ENCODE measurements at places on chromosomes 1 and 21.
A peak's percentile ranks its signal among the peaks of the same experiment; 100 is the strongest.

DNA sequence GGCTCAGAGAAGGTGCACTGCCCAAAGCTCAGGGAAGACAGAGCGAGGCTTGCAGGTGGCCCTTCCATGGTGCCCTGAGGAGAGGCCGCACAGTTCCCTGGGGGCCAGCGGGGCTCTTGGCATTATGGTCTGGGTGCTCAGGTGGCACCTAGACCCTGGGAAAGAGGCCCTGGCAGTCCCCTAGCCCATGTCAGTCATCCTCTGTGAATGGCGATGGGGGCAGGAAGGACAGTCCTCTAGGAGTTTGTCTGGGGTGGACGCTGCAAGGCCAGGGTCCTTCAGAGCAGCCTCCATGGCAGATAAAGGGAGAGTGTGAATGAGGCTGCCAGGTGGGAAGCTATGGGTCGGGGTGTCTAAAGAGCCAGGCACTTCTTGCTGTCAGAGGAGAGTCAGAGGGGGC, 345.9 kb upstream of the VAMP3 start:
- no peak for DNase-seq

DNA sequence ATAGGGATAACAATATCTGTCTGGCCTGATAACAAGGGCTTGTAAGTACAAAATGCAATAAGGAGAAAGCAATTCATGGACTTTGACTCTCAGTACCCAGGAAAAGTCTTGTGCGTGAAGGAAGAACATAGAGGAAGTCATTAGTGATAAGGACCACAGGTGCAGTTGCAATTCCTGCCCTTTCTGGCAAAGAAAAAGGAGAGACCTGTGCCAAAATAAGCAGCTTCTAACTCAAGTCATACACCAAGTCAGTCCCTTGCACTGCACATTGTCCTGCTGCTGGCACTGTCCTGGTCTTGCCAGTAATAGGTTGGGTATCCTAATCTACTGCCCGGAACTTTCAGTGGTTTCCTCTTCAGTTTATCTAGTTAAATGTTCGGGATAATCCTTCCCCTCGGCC, 14.8 kb upstream of the SOD1 start:
- DNase-seq = no peak

DNA sequence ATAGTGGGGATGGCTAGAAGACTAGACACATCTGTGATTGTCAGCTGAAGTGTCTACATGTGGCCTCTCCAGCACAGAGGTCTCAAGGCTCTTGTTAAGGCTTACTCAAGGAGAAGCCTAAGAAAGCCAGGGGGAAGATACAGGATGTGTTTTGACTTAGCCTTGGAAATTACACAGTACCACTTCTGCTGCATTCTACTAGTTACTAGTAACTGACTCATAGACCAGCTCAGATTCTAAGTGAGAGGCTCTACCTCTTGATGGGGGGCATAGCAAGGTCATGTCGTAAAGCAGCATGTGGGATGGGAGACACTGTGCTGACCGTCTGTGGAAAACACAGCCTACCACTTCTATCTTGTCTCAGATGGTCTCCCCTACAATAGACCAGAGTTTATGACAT, 99.5 kb downstream of the UBE2U start:
- DNase-seq = no peak

DNA sequence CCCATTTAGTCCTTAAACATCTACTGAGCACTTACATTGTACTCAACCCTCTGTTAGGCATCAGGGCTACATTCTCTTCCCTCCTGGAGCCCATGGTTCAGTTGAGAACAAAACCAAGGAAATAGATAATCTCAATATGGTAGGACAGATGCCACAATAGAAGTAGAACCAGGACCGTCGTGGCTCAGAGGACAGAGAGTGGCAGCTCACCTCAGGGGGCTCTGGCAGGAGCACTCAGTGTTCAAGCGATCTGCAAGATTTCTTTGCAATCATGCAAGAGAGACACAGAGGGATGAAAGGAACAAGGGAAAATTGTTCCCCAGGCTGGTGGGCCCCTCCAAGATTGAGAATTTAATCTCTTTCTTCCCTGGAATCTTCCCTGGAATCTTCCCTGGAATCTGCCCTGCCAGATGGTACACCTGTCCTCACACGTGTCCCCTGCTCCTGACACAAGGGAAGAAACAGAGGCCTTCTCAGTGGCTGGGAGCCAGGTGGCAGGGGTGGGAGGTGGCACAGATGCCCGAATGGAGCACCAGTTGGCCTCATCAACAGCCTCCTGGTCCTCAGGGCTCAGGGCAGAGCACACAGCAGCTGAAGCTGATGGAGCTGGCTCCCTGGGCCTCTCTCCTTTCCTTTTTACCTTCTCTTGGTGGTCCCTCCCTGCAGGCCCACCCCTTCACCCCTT, 135.4 kb downstream of the PLXNA2 start:
- no peak for DNase-seq

GRCh38 chr21:28822123-28822399, 170.6 kb downstream of the LTN1 start:
- DNase-seq = no peak

DNA sequence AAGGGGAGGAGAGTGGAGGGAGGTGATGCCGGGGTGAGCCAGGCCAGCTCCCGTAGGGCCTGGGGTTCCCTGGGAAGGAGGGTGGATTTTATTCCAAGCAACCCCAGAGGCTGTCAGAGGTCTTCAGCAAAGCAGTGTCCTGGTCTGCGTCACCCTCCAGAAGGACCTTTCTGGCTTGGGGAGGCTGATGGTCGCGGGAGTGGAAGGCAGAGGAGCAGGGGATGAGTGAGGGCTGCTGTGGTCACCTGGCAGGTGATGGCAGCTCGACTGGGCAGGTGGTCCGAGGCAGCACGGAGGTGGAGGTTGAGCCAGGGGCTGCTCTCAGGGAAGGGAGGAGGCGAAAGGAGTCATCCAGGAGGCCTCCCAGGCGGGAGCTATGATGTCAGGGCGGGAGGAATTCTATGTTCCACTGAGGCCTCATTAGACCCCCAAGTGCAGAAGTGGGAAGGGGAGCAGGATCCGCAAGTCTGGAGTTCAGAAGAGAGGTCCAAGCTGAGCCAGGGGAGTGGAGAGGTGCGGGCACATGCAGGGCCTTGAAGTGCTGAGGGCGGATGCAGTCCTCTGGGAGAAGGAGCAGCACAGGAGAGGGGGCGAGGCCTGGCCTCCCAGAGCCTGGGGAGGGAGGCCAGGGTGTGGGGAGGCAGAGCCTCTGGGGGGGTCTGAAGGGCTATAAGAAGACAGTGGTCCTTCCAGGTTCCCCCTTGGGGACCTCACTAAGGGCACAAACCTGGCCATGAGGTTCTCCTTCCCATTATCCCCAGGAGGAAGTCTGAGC, 33.3 kb downstream of the BMP8A start:
- no peak for DNase-seq

GRCh38 chr1:207670192-207670591, 25.3 kb downstream of the CR1L start:
- DNase-seq = no peak

- DNase-seq = no peak
Observed at GRCh38 chr1:66925944-66926343, 1.2 kb downstream of the MIER1 start.

DNA sequence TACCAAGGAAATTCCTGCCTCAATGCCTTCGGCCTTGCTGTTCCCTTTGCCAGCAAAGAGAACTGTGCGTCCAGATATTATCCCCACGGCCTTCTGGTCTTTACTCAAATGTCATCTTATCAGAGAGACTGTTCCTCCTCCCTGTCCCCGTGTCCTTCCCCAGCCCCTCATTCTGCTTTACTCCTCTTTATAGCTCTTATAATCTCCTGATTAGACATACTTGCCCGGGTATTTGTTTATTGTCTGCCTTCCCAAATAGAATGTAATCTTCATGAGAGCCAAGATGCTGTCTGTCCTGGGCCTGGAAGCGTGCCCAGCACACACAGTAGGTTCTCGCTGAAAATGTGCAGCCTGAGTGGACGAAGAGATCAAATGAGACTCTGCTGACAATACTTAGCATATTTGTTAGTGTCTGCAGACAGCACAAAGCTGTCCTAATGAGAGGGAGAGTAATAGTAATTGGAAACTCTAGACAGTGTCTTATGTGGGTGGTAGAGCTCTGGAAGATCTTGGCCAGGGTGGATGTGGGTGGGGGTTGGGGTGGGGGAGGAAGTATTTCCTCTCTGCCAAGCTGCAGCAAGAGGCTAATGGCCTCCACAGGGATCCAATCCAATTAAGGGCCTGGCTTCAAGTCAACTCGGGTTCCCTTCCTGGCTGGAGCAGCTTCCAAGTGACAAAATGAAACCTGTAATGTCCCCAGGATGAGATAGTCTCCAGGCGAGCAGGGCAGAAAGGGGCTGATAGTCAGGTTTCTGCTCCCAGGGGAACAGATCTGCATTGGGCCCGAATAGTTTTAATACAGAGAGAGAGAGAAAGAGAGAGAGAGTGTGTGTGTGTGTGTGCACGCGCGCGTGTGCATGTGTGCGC, 9.5 kb upstream of the CLIC4 start:
- no peak for DNase-seq

DNA sequence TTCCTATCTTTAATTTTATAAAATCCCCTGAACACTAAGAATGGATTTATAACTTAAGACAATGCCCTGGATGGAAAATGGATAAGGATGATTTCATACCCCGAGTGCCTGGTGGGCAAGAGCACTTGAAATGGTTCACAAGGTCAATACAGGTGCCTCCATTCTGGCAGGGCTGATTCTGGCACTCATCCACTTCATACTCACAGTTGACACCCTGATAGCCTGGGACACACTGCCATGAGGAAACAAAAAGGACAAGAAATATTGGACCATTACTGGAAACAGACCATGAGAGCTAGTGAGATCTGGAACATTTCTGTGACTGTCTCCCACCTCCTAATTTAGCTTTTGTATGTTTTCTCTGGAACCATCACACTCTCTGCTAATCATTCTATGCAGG, 39.1 kb upstream of the ADAM30 start:
- no peak for DNase-seq

DNA sequence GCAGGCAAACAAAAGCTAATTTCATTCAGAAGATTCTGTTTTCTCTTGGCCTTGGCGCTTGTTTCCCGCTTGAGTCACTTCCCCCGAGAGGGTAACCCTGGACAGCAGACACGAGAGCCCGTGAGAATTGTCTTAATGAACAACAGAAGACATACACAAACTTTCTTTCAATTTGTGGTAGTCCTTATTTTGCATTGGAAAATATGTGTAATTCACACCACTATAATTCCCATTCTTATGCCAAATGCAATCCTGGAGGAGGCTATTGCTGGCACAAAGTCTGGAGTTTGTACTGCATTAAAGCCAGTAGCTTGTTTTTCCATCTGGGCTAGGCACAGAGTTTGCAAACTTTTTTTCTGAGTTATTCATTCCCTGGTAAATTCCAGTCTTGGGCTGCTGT, 109.8 kb upstream of the IVNS1ABP start:
- no peak for DNase-seq

DNA sequence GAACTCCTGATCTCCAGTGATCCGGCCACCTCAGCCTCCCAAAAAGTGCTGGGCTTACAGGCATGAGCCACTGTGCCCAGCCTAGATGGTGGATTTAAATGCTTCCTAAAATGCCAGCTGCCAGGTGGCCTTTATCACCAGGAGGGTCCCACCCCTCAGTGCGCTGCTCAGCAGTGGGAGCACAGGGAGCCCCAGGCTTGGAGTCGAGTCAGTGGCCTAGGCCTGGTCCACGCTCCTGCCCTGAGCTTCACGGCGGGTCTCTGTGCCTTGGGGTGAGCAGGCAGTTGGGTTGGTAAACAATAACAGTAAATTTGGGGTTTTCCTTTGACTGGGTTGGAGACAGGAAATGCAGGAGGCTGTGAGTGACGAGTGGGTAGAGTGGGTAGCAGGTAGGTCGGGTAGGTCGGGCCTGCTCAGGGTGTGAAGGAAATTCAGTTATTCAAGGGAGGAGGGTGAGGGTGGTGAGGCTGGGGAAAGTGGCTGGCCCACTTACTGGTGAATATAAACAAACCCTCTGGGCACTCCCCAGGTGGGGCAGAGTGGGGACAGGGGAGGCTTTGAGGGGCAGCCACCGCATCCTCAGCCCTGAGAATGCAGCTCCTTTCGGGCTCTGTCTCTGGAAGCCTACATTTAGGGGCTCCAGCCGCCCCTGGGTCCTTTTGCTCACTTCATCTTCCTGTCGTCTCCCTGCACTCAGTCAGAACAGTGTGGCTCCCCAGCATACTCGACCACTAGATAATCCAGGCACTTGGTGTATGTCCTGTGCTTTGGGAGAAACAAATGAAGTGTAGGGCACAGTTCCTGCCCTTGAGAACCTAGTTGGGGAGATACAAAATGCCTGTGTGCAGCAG, 33.5 kb upstream of the IL19 start:
- no peak for DNase-seq

DNA sequence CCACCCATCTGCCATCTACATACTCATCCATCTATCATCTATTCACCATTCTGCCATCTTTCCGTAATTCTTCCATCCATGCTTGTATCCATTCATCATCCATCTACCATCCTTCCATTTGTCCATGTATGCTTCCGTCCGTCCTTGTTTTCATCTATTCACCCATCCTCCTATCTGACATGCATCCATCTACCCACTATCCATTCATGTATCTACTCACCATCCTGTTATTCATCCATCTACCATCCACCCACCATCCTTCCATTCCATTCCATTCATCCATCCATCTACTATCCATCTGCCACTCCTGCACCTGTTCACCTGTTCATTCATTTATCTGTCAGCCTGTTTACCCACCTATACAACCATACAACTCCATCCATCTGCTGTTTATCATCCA, 86.2 kb downstream of the TRIM11 start:
- DNase-seq = no peak

DNA sequence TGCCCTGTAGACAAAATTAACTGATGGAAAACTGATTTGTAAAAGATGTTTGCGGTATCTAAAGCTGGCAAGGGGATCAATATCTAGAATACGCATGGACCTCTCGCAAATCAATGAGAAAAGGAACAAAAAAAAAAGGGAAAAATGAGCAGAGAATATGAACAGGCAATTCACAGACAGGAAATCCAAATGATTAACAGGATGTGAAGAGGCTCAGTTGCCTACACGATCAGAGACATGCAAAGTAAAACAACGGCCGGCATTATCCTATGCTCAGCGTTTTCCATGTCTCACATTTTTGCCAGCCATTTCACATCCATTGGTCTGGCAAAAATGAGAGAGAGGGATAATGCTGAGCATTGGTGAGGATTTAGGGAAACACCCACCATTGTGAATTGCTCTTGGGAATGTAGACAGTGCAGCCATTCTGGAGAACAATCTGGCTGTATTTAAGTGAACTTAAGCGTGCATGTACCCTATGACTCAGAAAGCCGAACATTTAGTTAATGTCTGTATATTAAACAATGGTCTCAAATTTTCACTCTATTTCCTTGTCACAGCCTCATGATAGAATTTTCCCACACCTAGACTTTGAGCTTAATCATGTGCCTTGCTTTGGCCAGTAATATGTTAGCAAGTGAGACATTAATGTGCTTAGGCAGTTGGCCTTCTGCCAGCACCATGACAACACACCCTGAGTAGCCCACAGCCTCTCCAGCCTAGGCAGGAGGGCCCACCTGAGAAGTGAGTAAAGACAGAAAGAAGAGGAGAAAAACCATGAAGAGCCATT, 61.0 kb upstream of the NBPF3 start:
- DNase-seq = no peak

GRCh38 chr1:30899577-30900389, 8.8 kb downstream of the SDC3 start:
- DNase-seq = peak; percentile 67

- DNase-seq = no peak
Observed at GRCh38 chr1:87115891-87116290, 201.5 kb downstream of the HS2ST1 start.

- DNase-seq = no peak
Observed at GRCh38 chr1:54608566-54609230, 14.6 kb downstream of the FAM151A start.

GRCh38 chr1:165678509-165678908, 19.9 kb downstream of the ALDH9A1 start:
- DNase-seq = no peak

- DNase-seq = no peak
Observed at GRCh38 chr1:218048828-218049420, 236.2 kb upstream of the RRP15 start.
